ENCODE measurements at places on chromosomes 5 and 9.

GRCh38 chr5:14721990-14722656 lies 57.6 kb downstream of the OTULIN start:
- no peak for DNase-seq

GRCh38 chr5:100576217-100576751 lies 41.1 kb downstream of the FAM174A start:
- no peak for DNase-seq

- peak; percentile 19 for DNase-seq
These were observed 19.0 kb upstream of the FER start for GRCh38 chr5:108728566-108729241.

DNA sequence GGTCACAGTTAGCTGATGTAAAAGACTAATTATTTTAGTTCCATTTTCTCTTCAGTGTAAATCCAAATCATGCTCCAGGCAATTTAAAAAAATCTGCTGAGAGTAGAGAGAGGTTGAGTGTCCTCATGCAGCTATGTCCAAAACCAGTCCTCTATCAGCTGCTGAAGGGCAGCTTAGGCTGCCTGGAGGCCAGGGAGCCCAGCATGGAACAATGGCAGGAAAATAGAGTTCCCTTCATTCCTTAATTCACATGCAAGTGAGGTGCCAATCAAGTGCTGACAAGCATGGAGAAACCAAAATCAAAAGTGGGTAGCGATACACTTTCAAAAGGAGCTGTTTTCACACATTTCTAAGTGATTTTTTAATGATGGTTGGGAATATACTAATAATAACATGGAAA lies 78.3 kb upstream of the POU5F2 start:
- no peak for DNase-seq

DNA sequence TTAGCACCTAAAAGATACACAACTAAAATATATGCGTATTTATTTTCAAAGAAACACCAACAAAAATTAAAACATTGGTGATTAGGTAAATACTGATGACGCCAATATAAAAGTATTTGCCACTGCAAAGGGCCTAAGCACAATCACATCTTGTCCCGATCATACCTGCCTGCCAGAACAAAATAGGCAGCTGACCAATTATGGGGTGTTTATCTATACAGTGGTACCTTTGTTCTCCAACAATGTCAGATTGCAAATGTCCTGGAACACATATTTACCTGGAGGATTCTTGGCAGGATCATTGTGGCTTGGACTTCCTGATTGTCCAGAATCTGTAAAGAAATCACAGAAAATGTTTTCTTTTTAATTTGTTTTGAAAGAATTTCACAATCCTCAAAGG lies 134.5 kb downstream of the NFIB start:
- no peak for DNase-seq

- DNase-seq: no peak
These were observed 260.5 kb upstream of the MVB12B start for GRCh38 chr9:126066131-126066530.

GRCh38 chr5:66639037-66639436 lies 42.8 kb downstream of the MAST4 start:
- DNase-seq: no peak

DNA sequence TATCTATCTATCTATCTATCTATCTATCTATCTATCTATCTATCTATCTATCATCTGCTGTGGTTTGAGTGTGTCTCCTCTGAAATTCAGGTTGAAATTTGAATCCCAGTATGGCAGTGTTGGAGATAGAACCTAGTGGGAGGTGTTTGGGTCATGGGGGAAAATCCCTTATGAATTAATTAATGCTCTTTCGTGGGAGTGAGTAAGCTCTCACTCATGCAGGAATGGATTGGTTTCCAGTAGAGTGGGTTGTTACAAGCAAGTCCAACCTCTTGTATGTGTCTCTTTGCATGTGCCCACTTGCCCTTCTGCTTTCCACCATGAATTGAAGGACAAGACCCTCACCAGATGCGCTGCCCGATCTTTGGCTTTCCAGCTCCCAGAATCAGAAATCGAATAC lies 113.0 kb downstream of the ANXA1 start:
- DNase-seq: no peak

DNA sequence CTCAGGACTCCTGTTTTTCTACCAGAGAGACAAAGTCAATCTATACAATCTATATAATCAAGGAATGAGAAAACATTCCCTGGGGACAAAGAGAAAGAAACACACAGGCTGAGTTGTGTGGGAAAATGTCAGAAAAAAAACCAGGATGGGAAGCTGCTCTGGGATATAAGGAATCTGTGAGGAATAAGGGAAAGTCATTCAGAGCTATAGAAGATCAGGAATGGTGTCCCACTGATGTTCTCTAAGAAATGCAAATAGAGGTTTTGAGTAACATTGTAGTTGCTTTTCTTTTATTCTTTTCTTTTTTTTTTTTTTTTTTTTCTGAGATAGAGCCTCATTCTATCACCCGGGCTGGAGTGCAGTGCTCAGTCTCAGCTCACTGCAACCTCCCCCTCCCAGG lies 605.9 kb upstream of the KLF4 start:
- DNase-seq: no peak

DNA sequence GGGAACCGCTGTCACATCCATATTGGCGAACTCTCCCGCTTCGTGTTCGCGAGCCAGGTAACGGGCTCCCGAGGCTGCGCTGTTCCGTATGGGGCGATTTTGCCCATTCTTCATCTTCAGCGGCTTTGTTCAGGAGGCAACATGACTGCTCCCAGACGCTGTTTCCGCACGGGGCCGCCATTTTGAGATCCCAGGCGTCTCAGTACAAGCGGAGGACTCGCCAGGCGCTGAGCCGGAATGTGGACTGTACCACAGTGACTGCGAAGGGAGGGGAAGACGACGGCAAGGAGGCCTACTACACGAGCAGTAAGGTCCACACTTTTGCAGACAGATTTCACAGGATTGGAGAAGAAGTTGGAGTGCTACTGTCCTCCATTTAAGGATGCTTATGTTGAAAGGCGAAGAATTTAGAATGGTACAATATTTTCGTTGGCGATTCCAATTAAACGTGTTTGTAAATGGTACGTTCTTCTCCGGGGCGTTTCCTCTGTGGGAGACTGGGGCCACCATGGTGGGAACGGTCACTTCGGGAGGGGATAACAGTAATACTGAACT lies 41.6 kb upstream of the ZNF300 start:
- no peak for DNase-seq

- no peak for DNase-seq
These were observed 243.5 kb upstream of the CCNG1 start for GRCh38 chr5:163193886-163194285.

DNA sequence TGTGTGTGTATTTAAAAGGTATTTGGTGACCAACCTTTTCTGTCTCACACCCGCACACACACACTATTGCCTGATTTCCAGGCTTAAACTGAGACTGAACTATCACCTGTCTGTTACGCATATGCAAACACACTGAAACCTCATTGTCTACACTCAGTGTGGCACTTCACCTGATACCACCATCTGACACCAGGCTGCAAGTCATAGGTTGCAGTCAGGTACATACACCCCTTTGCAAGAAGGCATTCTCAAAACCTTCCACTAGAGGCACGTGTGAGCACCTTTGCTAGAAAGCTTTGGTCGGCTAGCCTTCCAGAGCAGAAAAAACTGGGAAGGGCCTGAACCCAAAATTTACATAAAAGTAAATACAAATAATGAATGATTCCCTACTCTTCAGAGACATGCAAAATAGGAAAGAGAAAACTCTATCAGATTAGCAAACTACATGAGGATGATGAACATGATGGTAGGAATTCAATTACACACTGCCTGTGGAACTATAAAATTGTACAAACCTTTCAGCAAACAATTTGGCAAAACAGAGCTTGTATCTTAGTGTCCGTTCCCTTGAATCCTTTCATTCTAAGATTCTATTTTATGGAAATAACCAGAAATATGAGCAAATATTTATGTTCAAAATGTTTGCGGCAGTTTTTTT lies 5.9 kb upstream of the FOXD1 start:
- DNase-seq: no peak
